IMR-90 (cell line): ENCODE measurements at places on chromosomes 2 and 18.

GRCh38 chr18:45777393-45777792 is 48.1 kb upstream of the SIGLEC15 start:
- H3K4me3 ChIP-seq: no peak overlapping the region
- peaks cover 18% of the 10 kb centered on the region for H3K4me1 ChIP-seq

DNA sequence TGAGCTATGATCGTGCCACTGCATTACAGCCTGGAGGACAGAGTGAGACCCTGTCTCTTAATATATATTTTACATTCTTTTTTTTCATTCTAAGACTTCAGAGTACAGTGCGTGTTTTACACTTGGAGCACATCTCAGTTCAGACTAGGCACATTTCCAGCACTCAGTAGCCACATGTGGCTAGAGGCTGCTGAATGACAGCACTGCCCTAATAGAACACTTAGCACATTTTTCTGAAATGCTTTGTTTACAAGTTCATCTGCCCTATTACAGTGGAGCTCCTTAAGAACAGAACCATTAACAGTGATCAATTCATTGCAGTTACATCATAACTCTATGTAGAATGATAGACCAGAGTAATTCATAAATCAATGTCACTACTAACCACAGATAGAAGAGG is 138.1 kb downstream of the SUCLG1 start:
- H3K36me3 ChIP-seq: no peaks in the 10 kb centered on the region
- H3K27ac ChIP-seq: no peak overlapping the region
- no peak overlapping the region for H3K4me3 ChIP-seq
- H3K27me3 ChIP-seq: no peaks in the 10 kb centered on the region; the same call in 1 of the 2 replicates

- no peaks in the 10 kb centered on the region; the same call in 1 of the 2 replicates for H3K27me3 ChIP-seq
- no peaks in the 10 kb centered on the region for H3K36me3 ChIP-seq
- DNase-seq: peak; percentile 87
- H3K27ac ChIP-seq: peak overlapping the region; percentile 91
- peaks cover 11% of the 10 kb centered on the region for H3K4me1 ChIP-seq
Measured at GRCh38 chr2:30225131-30225762, 6.1 kb upstream of the LBH start.

DNA sequence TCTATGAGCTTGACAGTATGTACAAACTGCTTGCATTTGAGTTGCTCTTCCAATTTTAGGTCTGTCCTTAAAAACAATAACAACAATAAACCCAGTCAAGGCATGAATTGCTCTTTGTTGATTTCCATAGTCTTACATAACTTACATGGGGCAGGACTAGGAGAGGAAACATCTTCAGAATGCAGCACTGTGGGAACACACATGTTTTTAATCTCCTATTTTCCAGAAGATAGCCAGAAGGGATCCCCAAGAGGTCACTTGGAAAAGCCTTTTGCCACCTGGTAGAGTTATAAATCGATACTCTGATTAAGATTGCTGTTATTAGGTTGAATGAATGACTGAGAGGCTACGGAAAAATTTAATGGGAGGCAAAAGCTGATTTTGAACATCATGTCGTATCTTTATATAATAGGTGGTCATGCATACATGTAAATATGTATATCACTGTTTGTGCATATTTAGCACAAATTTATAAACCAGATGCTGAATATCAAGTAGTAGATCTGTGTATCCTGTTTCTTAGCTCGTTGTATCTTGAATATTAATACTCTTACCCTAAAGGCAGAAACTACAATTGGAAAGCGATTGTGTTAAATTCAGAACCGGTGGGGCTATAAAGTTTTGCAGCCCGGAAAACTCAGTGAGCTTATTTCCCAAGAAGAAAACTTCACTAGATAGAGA is 479.4 kb upstream of the TCF4 start:
- no peaks in the 10 kb centered on the region for H3K36me3 ChIP-seq
- H3K27me3 ChIP-seq: no peaks in the 10 kb centered on the region
- no peak overlapping the region for H3K4me3 ChIP-seq

- no peak overlapping the region for H3K4me3 ChIP-seq
- no peak overlapping the region for H3K27ac ChIP-seq
- no peaks in the 10 kb centered on the region for H3K27me3 ChIP-seq
- no peak for DNase-seq
Measured at GRCh38 chr2:12010059-12010458, 263.6 kb downstream of the LPIN1 start.

DNA sequence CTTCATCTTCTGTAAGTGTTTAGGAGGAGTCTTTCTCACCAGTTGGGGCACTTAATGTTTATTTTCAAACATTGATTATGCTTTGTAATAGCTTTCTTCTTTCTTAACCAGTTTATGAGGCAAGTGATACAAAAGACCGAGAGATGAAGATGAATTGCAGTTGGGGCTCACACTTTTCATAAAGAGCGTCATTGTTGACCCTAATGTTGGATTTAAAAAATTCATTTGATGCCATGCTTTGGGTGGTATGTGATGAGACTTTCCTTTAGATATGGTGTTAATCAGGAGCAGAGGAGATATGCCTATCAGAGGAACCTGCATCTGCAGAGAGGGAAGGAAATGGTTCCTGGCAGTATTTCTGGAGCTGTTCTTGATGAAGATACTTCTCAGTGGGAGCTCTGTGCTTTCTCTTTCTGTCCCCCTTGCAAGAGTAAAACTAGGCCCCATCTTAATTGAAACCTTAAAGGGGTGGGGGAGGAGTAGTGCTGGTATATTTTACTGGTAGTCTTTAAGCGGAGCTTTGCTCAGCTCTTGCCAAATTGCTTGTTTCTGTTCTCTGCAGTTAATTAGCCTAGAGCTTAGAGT is 2.3 kb downstream of the EML4 start:
- H3K4me1 ChIP-seq: peaks cover 11% of the 10 kb centered on the region
- no peaks in the 10 kb centered on the region for H3K27me3 ChIP-seq
- H3K36me3 ChIP-seq: no peaks in the 10 kb centered on the region; the same call in 1 of the 2 replicates

GRCh38 chr2:137339051-137339450 is 573.7 kb downstream of the THSD7B start:
- H3K27me3 ChIP-seq: no peaks in the 10 kb centered on the region
- no peak overlapping the region for H3K27ac ChIP-seq
- H3K4me1 ChIP-seq: no peaks in the 10 kb centered on the region
- no peak for DNase-seq
- no peak overlapping the region for H3K4me3 ChIP-seq

DNA sequence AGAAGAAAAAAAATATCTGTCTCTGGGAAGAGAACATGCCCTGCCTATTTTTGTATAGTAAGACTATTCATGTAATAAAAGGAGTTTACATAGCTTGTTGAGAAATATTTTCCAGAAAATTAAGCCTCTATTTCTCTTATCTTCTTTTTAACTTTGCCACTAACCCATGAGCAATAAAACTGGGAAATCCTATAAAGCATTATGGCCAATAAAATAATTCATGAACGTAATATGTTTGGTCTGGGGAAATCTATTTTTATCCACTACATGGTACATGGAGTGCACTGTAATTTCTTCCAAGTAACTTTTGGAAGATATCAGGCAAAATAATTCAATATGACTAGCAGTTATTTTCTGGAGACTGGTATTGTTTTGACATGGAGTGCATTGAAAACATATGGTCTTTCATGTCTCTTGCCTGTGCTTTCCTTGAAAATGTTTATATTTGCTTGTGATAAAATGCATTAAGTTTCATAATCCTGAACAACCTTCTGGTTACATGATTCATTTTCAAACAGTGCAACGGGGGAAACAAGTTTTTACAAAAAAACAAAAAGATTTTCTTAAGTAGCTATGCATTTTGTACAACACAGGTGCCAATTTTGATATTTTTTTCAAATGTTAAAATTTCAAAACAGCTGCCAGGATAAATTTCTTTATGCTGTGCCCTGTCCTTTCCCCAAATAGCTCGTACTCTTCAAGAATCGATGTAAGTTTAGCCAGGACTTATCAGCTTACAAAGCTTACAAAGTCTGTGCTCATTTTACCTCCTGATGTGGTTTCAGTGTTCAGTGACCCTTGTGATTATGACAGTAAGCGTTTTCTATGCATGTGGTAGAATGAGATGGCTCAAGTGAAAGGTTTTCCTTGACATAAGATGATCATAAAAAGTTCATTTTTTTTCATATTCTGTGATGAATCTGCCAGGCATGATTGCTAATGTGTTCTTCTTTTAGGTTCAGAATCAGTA is 194.5 kb downstream of the UBE2E3 start:
- peak; percentile 50 for DNase-seq
- H3K36me3 ChIP-seq: no peaks in the 10 kb centered on the region
- H3K4me3 ChIP-seq: no peak overlapping the region
- no peaks in the 10 kb centered on the region for H3K27me3 ChIP-seq
- H3K27ac ChIP-seq: no peak overlapping the region

DNA sequence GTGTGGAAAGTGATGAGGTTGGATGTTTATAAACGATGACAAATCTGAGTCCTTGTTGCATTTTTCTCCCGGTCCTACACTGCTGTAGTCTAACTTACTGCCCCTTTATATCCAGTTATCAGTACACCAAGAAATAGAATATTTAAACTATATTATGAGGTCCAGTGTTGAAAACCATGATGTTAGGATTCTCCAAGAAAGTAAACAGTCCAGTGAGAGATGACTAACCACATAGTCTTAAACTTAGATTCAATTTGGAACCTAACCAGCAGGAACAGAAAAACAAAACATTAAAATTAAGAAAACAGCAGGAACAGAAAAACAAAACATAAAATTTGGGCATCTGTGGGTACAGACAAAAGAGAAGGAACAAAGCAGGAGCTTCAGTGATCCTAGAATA is 143.2 kb downstream of the TPGS2 start:
- no peaks in the 10 kb centered on the region for H3K36me3 ChIP-seq
- H3K27ac ChIP-seq: no peak overlapping the region; the same call in 1 of the 2 replicates
- peak; percentile 55 for DNase-seq
- no peak overlapping the region for H3K4me3 ChIP-seq
- H3K27me3 ChIP-seq: no peaks in the 10 kb centered on the region

DNA sequence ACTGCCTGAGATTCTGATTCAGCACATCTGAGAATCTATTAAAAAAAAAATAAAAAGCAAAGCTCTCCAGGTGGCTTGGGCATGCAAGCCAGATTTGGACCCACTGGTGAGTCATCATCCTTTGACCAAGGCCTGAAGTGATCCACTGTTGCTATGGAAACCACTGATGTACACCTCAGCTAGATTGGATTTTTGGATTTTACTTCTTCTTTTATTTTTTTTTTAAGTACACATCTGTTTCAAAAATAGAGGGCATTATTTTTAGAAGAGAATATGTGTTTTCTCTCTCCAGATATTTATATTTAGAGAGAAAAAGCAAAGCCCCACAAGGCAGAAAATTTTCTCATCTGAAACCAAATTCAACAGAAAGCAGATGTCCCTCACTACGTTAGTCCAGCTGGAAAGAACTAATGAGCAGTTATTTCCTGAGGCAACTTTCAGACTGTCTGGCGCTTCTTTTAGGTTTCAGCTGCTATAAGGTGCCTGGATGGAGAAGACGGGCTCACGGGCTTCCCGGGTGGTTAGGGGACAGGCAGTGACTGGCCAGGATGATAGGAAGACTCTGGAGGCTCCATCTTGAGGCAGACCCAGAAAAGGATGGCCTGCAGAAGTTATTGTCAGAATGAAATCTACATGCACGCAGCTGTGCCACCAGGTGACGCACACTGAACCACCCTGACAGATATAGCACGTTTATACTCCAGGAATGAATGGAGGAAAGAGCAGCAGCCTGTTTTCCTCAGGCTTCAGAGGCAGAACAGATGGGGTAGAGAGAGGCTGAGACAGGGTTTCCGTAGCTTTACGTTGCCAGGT is 50.5 kb downstream of the MRPL35 start:
- H3K27me3 ChIP-seq: peaks cover 26% of the 10 kb centered on the region
- no peak overlapping the region for H3K27ac ChIP-seq
- no peaks in the 10 kb centered on the region for H3K4me1 ChIP-seq
- no peaks in the 10 kb centered on the region for H3K36me3 ChIP-seq

- H3K36me3 ChIP-seq: peaks cover 24% of the 10 kb centered on the region
- no peaks in the 10 kb centered on the region for H3K27me3 ChIP-seq
- no peak overlapping the region; the same call in 1 of the 2 replicates for H3K27ac ChIP-seq
- DNase-seq: no peak
Measured at GRCh38 chr2:200445284-200445683, 64.6 kb downstream of the KCTD18 start.

GRCh38 chr2:120029672-120030640 is 17.1 kb downstream of the EPB41L5 start:
- no peak for DNase-seq
- no peaks in the 10 kb centered on the region for H3K27me3 ChIP-seq
- no peaks in the 10 kb centered on the region for H3K36me3 ChIP-seq
- no peak overlapping the region for H3K27ac ChIP-seq
- H3K4me1 ChIP-seq: no peaks in the 10 kb centered on the region
- H3K4me3 ChIP-seq: no peak overlapping the region

DNA sequence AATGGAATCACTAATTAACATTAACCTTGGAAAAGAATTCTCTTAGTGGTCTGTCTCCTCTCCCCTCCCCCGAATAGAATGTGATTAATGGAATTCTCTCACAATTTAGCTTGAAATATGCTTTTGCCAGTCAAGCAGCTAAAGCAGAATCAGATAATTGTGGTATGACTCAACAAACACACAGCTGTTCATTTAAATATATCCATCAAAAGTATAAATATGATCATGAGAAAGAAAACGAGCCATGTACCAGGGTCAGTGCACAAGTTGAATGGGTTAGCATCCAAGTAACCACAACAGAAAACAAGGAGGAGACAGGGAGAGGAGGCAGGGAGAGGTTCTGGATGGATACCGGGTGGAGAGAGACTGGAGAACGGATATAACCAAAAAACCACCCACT is 66.9 kb downstream of the ACVR1 start:
- peaks cover 5% of the 10 kb centered on the region for H3K36me3 ChIP-seq
- H3K27ac ChIP-seq: no peak overlapping the region
- H3K4me3 ChIP-seq: no peak overlapping the region
- no peaks in the 10 kb centered on the region for H3K27me3 ChIP-seq
- peak; percentile 71 for DNase-seq

DNA sequence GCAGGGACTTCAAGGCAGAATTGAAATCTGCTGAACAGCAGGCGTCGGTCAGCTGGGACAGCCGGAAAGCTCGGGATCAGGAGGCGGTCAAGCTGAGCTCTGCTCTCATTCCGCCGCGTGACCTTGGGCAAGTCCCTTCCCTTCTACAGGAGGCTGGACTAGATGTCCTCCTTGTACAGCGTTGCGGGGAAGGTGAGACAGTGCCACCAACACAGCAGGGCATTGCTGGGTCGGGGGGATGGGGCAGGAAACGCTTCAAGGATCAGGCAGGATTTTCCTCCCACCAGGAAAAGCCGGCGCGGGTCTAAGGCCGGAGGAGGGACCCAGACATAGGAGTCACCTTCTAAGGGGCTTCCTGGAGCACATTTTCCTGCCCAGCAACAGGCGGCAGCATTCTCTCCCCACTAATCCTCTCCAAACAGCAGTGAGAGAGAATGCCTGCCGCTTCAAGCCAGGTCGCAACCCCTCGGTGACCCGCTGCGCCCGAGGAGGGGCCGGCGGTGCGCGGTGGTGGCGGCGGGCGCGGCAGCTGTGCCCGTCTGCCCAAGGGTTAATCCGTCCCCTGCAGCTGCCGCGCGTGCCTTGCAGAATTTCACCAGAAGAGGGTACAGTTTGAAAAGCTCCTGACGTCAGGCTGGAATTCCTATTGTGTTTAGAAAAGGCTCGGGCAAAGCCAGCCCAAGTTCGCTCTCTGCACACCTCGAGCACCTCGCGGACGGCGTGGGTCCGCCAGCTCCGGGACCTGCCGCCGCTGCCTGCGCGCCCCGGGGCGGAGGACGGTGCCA is at the start of gene KCNF1:
Gene KCNF1, plus strand, starts transcription at position 644 of the 785 bp plus-strand sequence. CDS start 493 bp downstream, outside the sequence.
- no peaks in the 10 kb centered on the region for H3K4me1 ChIP-seq
- peak; percentile 65 for DNase-seq
- peak within 1 kb of the TSS; percentile 46 for H3K4me3 ChIP-seq
- no peak within 1 kb of the TSS; the same call in 1 of the 2 replicates for H3K27ac ChIP-seq
